HS-27A (cell line): ENCODE measurements at places on chromosomes 16 and 17.

GRCh38 chr17:38451030-38451839, 23.0 kb downstream of the ARHGAP23 start:
- DNase-seq = peak; percentile 71

- DNase-seq = no peak
Observed at GRCh38 chr17:57266902-57267311, 10.6 kb downstream of the MSI2 start.

GRCh38 chr17:42456223-42457106, 2.2 kb upstream of the ATP6V0A1 start:
- DNase-seq = no peak

GRCh38 chr17:3946711-3947235, 17.5 kb downstream of the ATP2A3 start:
- DNase-seq = no peak

DNA sequence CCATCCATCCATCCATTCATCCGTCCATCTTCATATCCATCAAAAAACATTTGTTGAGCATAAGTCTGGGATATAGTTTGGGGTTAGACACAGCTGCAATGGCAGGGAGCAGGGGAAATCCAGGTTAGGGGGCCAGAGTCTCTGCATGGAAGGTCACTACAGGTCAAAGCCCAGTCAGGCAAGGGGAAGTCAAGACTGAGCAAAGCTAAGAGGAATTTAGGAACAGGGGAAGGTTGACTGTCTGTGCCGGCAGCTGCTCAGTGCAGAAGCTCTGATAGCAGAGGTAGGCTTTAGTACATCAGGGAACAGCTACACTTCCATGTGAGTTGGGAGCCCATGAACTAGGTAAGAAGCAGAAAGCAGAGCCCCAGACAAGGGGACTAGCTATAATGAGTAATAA, 68.1 kb downstream of the IRF8 start:
- DNase-seq = no peak

DNA sequence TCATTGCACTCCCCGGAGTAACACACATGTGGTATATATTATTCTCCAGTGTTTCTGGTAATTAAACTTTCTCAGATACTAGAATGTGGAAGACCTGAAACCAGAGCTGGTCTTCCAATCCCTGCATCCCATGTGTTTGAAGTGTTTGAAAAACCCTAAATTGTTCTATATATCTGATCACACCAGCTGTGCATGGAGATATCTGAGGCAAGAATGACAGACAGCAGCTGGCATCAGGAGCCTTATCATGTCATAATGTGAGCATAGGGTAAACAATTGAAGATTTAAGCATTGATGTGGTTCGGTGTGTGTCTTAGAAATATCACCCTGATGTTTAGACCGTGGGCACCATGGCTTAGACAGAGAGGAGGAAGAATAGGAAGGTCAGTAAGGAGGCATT, 251.0 kb downstream of the CDH11 start:
- no peak for DNase-seq

DNA sequence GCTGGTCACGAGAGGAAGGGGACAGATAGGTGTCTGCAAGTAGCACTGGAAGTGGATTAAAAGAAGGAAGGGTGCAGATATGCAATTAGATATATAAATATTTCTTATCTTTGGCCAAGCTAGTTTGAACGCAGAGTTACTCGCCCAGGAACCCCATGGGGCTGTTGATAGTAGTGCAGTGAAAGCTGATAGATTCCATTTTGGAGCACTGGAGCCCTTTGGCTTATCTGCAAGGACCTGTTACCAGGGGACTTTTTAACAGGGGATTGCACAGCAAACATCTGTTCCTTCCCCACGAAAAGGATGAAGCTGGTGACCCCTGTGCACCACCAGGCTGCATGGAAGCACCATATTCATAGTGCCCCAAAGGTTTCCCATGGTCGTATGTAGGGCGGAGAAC, 218.7 kb downstream of the SHISA9 start:
- no peak for DNase-seq

DNA sequence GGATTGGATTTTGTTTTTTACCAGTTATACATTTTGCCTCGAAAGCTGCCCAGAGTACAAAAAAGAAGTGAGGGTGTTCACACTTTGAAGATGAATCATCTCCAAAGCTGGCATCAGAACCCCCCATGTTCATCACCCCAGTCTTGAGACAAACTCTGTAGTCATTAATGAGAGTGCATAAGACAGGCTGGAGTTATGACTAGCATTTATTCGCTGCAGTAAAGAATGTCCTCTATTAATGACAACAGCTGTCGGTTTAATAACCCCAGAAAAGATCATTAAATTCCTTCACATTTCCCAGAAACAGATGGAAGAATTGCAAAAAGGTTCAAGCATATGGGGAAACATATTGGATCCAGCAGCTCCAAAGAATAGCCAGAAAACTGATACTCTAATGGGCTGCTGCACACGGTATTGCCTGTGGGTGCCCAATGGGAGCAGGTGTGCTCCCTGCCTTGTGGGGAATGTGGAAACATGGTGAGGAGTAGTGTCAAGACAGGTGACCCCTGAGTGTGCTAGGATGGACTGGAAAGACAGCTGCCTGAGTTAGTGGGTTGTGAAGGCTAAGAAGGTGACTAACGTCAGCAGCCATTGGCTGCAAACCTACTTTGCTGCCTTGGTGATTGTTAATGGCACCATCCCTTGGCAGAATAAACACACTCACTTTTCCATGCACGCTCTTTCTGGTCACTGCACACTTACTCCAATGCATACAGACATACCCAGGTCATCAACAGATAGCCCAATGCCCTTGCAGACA, 81.9 kb downstream of the AIPL1 start:
- DNase-seq = no peak

- DNase-seq = peak; percentile 56
Observed at GRCh38 chr17:41496803-41497484, 7.2 kb upstream of the KRT36 start.

- DNase-seq = no peak
Observed at GRCh38 chr16:86653285-86654006, 75.1 kb downstream of the FOXL1 start.

DNA sequence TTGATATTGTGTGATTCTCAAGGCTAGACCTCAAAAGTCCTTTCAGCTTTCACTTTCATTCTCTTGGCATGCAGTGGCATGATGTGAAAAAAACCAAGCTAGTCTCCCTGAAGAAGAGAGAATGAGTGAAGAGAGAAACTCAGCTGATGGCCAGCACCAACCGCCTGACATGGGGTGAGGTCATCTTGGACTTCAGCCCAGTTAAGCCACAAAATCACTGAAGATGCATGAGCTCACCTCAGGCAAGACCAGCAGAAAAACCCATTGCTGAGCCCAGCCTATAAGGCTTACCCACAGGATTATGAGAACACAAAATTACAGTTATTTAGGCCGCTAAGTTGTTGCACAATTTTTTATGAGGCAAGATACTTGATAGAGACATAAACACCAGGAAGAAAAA, 496.5 kb downstream of the TOX3 start:
- DNase-seq = peak; percentile 12

DNA sequence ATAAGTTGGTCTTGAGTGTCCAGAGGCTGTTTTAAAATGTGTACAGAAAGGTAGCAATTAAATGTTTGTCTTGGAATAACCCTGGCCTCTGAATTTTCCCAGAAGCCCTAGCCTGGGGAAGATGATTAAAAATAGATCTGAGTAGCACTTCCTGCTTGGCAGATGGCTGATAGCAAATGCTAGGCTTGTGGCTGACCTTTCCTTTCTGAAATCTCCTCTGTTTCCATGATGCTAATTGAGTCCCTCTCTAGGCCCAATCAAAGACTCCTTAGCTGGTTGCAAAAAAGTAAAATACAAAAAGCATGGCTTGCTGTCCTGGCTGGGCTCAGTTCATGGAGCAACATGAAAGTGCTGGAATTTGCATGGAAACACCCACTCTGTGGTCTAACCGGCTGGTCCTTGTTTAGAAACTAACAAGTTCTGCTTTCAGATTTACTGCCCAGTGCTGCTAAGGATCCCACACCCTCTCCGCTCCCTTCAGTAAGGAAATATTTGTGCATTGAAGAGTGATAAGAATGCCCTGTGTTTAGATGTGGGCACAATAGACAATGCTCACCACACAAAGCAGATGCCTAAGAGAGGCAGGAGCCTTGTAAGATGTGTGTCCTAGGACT, 40.8 kb downstream of the YPEL2 start:
- DNase-seq = no peak

DNA sequence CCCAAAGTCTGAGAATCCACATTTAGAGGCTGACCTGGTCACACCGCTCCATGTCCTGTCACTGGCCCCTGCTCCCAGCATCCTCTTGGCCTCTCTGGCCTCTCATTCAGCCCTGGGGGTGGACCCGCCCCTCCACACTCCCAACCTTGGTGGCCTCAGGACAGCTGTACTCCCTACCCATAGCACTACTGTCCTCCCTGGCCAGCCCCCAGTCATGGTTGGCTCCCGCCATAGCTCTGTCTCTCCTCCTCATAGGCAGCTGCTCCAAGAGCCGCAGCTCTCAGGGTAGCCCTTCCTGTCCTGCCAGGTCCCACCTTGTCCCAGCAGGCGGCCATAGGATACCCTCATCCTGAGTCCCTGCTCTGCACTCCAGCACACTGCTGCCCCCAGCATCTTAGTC, 38.0 kb upstream of the PHB1 start:
- DNase-seq = no peak

DNA sequence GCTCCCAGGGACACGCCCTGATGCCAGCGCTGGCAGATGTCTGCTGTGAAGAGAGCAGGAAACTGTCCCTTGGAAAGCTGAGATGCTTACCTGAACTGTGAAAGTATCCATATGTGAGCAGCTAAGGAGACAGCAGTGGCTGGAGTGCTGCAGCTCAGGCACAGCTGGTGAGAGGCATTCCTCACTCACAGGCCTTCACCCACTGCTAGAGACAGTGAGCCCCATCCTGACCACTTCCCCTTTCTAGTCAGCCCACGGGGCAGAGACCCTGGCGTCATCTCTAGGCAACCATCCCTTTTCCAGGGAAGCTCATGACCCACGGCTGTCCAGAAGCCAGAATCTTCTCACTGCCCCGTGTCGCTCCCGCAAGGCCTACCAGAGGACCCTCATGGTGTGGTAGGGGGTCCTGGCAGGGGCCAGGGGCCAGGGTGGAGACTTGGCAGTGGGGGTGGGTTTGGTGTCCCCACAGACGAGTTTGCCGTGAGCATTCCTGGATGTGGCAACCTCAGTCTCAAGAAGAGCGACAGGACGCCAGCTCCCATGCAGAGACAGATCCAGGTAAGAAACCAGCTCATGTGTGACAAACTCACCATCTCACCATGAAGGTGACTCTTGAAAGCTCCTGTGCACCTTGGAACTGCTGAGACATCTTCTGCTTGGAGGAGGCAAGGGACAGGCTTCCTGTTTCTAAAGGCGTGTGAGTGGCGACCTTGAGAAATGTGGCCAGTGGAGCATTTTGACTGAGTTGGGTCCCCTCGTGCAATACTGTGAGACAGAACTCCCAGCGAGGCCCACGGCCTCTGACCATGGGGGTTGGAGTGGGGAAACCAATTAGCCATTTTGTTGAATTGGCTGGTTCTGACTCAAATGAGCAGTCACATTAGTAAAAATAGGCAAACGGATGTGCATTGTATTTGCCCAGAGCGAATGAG, at the start of gene SCIMP:
Gene SCIMP (minus strand): TSS at position 216 of the 932 bp plus-strand sequence. CDS start 105 bp downstream, at position 111.
- DNase-seq = no peak

DNA sequence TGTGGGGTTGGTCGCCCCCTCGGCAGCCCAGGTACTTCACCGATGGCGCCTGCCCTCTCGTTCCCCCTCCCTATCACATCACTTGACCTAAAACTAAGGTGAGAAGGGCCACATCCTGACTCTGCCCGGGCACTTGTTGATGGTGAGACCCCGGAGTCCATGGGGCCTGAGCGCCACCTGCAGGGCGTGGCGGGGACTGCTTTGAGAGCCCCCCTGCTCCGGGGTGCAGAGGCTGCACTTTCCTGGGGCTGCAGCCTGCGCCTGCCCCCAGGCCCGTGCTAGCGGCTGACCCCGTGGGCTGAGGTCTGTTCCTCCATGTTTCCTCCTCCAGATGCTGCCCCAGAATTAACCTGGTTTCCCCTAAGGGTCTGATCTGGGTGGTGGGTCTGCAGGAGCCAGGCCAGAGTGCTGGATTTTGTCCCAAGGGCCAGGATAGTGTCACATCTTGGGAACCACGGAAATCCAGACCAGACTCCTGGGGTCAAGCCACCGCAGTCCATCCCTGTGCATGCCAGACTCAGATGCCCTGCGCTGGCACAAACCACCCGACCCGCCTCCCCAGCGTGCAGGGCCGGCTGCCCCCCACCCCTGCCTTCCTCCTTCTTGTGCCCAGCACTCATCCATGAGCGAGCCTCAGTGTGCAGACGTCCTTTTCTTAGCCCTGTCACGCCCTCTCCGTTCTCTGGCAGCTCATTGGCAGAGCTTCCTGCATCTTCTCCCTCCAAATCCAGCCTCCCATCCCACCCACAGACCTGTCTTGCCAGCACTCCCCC, 2.7 kb downstream of the NDUFAF8 start:
- no peak for DNase-seq
